ENCODE measurements at places on chromosomes 12 and 14.

GRCh38 chr14:101033446-101034165 lies 130.1 kb upstream of the RTL1 start:
- no peak for DNase-seq

DNA sequence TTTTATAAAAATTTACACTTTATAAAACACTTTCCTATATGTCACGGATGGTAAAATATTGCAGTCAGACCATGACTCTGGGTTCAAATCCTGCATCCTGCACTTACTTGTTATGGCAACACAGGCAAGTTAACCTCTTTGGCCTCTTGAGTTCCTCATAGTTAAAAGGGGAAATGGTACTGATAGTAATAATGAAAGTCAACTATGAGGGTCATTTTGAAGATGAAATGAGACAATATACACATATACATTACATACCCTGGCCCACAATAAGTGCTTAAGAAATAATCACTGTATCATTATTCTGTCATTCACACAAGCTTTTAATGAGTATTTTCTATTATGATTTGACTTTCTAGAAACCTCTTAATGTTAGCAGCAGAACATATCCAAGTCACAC lies 64.4 kb downstream of the C12orf42 start:
- DNase-seq, result no peak

DNA sequence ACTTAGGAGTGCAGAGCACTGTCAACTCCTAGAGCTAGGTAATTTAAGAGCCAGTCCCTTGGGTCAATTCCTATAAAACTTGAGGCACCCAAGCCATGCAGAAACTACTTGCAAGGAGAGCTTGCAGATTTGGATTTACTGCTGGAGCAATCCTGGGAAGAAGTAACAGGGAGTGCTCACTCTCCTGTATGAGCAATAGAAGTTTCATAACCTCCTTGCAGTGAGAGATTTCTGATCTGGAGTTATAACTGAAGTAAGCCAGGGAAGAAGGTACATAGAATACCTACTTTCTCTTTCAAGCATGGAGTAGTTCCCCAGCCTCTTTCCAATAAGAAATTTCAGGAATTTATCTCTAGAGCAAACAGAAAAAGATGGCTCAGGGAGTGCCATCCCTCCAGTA lies 650.1 kb upstream of the USP15 start:
- DNase-seq, result no peak

- DNase-seq, result no peak
Measured at GRCh38 chr14:90556012-90556477, 159.2 kb downstream of the CALM1 start.
